ENCODE measurements at places on chromosomes 12 and 14.

GRCh38 chr12:53101931-53102781, 1.1 kb upstream of the SOAT2 start:
- DNase-seq: no peak

GRCh38 chr14:77311217-77311616, 9.5 kb downstream of the POMT2 start:
- DNase-seq: peak; percentile 26

DNA sequence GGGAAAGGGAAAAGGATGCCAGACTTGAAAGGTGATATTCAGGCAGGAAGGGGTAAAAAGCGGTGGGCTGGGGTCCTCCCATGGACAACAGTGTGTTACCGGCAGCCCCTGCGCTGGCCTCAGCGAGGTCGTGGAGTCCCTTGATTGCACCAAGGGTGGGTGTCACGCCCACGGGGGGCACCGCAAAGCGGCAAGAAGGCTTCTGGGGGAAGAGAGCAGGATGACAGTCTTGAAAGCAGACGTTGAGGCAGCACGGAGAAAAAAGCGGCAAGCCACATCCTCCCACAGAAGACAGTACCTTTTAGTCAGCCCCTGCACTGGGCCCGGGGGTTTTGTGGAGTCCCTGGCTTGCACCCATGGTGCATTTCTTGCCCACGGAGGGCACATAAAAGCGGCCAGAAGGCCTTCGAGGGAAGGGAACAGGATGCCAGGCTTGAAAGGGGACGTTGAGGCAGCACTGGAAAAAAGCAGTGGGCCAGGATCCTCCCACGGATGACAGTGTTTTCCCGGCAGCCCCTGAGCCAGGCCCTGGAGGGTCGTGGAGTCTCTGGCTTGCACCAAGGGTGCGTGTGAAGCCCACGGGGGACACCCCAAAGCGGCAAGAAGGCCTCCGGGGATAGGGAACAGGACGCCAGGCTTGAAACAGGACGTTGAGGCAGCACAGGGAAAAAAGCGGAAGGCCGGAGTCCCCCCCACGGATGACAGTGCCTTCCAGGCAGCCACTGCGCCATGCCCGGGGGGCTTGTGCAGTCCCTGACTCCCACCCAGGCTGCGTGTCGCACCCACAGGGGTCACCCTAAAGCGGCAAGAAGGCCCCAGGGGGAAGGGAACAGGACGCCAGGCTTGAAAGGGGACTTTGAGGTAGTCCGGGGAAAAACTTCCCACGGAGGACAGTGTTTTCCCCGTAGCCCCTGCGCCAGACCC, 162.2 kb upstream of the ALG10B start:
- DNase-seq: no peak

DNA sequence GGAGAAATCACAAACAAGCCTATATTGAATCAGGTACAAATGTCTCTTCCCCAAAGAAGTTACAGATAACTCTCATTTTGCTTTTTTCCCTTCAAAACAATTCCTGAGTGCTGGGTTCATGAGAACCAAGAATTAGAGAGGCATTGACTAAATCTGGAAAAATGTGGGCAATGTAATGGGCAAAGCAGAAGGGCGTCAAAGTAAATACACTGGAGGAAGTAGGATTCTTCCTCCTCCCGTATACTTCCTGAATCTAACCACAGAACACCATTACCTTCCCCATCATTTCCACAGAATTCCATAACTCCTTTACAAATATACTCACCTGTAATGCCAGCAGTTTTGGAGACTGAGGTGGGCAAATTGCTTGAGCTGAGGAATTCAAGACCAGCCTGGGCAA, 3.0 kb upstream of the RBMS2 start:
- DNase-seq: no peak

GRCh38 chr14:23185063-23185462, 1.6 kb upstream of the SLC7A8 start:
- no peak for DNase-seq

DNA sequence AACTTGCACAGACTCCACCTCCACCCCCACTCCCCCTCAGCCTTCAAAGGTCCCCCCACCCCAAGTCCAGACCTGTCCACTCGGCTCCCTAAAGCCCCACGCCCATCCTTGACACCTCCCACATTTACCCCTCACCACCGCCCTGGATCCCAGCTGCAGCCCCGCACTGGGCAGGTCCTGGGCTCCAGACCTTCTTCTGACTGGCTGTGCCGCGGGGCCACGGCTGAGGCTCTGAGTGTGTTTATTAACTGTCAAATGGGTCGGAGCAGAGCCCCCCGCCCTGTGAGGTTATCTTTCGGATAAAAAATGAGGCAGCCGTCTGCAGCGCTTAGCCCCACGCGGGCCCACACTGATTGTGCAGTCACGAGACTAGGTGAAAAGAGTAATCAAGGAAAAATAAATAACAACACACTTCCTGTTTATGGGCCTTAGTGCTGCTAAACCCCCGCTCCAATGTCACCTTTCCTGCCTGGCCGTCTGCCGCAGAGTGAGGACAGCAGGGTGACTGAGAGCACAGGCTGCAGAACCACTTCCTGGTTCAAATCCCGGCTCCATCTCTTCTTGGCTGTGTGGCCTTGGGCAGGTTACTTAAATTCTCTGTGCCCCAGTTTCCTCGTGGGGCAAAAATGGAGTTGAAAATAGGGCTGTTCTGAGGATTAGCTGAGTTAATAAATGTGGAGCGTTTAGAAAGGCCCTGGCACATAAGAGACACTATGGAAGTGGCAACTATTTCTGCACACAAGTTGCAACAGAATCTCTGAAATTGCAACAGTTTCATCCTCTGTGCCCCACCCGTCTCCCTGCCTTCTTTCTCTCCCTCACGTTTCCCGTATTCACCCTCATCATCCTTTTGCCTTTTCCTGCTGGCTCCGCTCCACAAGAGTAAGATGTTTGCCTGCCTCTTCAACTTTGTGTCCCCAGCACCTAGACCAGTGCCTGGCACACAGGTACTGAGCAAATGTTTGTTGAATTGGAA, 9.4 kb downstream of the SETD1B start:
- no peak for DNase-seq

DNA sequence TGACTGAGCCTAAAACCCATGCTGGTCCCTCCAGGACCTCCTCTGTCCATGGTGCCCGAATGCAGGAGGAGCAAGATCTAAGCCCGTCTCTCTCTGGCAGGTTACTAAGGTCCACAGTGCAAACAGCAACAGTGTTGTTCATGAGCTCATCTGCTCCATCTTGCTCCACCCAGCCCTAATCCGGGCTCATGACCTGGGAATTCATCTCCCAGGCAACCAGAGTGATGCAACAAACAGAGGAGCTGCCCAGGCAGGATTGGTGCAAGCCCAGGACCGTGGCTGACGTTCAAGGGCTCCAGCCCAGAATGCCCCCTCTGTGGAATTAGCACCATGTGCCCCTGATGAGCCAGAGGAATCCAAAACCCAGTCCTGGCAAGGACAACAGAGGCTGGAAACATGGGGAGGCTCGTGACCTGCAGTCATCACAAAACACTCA, 29.9 kb downstream of the HSPB8 start:
- DNase-seq: no peak

GRCh38 chr14:70714055-70714550, 72.4 kb downstream of the TTC9 start:
- peak; percentile 77 for DNase-seq

DNA sequence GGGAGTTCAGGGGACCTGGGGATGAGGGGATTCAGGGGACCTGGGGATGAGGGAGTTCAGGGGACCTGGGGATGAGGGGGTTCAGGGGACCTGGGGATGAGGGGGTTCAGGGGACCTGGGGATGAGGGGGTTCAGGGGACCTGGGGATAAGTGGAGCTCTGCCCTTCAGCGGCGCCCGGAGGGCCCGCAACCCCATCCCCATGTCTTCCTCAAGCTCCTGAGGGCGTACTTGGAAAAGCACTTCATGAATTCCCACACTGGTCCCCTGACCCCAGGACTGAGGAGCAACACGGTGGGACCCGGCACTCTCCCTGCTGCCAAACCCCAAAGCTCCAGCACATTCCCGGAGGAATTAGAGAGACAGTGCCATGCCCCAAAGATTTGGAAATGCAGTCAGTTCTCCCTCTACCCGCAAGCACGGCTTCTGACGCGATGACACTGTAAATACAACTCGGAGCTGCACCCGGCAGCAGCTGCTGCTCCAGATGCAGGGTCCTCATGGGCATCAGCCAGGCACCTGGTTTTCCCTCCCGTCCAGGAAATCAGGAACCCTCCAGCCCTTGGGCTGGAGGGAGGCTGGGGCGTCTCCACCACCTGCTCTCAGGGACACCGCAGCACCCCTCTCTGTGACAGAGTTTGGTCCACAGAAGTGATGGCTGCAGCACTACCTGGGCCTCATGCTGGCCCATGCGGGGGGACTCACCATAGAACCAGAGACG, 32.8 kb upstream of the C14orf180 start:
- no peak for DNase-seq

- no peak for DNase-seq
Observed at GRCh38 chr12:66361703-66362102, 59.4 kb downstream of the HELB start.

All from hematopoietic multipotent progenitor cell treated with erythropoietin and hydrocortisone succinate and interleukin-3 and kit ligand, for 6 days (in vitro differentiated cells).